SIG-M5 (cell line): ENCODE measurements at places on chromosomes 13 and 19.

DNA sequence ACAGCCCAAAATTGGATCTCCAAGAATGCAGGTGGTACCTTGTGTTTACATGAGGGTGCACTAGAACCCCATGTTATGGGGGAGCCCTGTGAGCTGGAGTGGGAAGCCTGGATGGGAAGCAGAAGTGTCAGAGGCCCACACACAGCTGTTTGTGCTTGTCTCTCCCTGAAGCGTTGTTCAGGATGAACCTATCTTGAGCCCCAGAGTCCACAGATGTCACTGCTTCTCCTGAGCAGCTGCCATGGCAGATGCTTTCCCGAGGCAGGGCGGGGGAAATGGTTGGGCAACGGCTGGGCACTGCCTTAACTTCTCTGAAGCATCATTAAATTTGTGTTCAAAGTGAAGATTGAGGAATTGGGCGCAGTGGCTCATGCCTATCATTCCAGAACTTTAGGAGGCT is 17.1 kb upstream of the CHST8 start:
- DNase-seq, result no peak

- DNase-seq, result no peak
These were observed 10.1 kb upstream of the TPRX2 start for GRCh38 chr19:47848823-47849473.

DNA sequence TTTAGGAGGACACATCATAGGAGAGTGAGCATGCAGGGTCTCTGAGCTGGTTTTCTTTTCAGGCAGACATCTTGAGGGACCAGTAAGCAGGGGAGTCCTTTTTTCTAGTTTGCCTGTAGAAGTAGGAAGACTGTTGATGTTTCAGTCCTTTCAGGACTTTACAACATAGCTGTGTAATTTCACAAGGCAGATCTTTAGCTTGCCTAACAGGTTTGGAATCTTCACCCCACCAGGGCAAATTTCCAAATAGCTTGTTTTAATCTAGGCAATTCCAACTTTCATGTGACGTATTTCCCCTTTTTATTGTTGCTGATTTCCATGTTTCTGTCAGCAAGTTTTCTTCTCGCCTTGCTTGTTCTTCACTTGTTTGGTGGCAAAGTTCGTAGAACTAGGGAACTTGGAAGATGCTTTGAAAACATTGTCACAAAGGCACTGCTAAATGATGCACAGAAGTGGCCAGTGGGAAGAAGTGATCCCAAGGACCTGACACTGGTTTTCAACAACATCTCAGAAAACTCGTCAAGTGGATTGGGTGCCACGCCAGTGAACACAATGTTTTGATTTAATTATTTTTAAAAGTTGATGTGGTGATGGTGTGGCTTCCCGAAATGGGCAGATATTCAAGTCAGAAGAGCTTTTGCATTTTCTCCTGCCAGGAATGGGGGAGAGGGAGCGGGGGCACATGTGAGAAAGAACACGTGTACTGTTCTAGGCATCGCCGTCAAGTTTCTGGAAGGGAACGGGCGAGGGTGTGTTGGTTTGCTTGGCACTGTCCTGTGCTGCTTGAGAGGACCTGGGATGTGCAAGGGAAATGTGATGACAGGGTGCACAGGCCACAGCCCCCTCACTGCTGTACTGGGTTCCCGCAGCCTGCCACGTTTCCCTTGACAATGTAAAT is 418.6 kb downstream of the OXGR1 start:
- DNase-seq, result no peak

DNA sequence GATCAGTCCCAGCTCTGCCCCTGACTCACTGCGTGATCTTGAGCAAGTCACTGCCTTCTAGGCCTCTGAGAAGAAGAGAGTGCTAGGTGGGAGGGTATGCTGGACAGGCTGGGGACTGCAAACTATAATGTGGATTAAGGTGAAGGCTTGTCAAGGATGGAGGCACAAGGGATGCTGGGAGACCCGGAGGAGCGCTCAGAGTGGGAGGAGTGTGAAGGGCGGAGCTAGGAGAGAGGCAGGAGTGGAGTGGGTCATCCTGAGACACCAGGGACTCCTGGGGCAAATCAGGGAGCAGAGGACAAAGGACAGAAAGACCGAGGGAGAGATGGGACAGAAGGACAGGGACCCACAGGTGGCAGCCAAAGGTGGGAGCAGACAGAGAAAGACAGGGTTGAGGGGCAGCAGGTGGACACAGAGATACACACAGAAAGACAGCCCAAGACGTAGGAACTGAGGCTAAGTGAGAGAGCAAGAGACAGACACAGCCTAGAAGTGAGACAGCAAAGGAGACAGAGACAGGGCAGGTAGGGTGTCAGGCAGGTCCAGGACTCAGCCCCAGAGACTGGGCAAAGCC is 2.6 kb downstream of the GRIK5 start:
- DNase-seq, result no peak

DNA sequence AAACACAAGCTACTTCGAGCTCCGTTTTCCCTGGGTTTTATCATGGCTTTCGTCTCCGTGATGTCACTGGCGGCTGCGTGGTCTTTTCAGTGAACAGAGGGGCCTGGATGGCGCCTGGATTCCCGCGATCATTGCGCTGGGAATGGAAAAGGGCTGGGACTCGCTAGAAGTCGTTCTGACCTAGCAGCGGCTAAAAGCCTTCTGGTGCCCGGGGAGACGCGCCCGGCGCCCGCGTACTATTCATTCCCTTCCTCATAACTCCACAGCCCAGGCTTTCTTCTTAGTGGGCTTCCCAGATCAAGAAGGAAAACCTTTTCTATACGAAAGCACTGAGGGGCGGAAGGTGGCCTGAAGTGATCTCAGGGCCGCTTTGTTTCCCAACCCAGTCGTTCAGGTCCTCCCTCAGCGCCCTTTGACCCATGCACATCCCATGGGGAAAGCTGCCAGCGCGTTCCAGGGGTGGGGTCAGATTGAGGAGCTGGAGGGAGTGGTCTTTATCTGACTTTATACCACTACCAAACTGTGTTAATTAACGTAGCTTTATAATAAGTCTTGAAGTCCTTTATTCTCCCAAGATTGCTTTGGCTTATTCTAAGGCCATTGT is 96.6 kb downstream of the ELF1 start:
- DNase-seq, result no peak

- no peak for DNase-seq
These were observed 547 bp downstream of the KCNN1 start for GRCh38 chr19:17967257-17968051.

DNA sequence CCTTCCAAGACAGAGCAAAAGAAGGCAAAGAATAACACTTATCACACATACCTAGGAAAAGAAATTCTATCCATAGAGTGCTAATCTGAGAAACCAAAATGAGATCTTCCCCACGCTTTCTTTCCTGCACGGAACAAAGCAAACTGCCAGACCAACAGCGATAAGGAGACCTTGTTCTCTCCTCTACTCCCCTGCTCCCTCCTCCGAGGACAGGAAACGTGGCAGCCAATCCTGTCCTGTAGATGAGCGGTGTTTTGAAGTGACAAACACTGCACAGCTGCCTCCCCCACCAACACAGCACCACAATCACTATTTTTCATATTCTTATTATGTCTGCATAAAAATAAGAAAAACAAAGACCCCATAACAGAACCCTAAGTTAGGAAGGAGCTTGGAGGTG is 113.9 kb upstream of the IRS2 start:
- DNase-seq, result no peak

- no peak for DNase-seq
These were observed 9.7 kb downstream of the PALM start for GRCh38 chr19:718251-718951.

DNA sequence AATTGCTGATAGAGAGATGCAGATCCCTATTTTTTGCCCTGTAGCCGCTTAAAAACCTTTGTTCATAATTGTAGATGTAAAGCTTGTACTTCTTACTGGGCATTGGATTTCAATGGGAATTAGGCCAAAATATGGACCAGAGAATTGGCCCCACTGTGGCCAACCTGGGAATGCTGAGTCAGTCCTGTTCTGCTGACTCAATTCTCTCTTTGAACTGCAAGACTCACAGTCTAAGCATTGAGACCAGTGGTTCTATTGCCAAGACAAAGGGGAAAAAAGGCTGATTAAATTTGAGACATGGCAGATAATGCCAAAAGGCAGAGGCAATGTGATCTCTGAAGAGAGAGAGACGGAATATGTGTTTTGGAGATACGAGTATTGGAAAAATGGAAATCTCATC is 72.5 kb upstream of the UBL3 start:
- DNase-seq, result no peak

GRCh38 chr19:23415561-23416191 is 20.4 kb upstream of the ZNF91 start:
- no peak for DNase-seq

DNA sequence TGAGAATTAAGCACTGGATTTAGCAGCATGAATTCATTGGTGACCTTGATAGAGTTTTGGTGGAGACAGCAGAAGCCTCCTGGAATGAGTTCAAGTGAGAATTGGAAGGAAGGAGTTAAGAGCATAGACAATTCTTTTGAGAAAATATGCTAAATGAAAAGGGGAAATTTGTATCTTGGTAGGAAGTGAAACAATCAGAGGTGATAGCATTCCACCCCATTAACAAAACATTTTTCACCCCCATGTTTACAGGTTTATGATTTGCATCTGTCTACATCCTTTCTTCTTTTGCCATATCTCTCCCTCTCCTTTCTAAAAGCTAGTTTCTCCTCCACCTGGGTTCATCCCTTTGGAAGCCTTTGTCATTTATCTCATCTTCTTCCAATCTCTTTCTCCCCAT is 27.5 kb downstream of the LNX2 start:
- no peak for DNase-seq

DNA sequence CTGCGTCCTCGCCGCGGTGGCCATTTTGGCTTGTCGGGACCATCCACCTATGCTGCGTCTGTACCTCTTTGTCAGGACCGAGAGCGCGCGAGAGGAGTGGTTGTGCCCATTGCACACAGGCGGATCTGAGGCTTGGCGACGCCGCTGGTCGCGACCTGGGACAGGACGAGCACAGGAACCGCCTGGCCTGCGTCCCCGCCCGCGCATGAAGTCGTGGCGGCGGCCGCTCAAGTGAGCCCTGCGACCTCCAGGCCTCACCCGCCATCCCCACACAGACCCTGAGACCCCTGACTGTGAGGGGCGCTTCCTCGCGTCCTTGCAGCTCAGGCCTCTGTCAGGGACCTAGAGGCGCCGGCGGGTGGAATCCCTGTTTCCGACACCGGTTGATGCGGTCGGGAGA is 16.8 kb downstream of the ZNF586 start:
- no peak for DNase-seq

GRCh38 chr13:23654111-23655110 is 84.2 kb downstream of the TNFRSF19 start:
- DNase-seq, result no peak

- DNase-seq, result no peak
These were observed 92.8 kb upstream of the TPP2 start for GRCh38 chr13:102504002-102504401.

DNA sequence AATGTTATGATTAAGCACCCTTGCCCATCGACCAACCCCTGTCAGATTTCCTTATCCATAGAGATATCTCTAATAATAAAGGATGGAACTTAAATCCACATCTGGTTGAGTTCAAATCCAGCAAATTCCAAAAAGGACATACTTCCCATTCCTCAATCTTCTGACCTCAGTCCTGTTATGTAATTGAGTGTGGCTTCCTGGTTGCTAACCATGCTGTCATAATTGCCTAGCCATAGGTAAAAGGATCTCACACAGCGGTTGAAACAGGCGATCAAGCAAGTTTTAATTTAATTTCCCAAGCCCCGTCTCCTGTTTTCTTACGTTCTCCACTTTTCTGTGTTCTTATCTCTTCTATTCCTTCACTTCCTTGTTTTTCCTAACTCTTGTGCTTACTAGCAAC is 550.3 kb downstream of the GPC6 start:
- no peak for DNase-seq

GRCh38 chr13:59476366-59476765 is 687.4 kb downstream of the DIAPH3 start:
- DNase-seq, result no peak

GRCh38 chr19:31318790-31319425 is 30.3 kb downstream of the TSHZ3 start:
- no peak for DNase-seq

- DNase-seq, result peak; percentile 3
These were observed 10.7 kb upstream of the FLT1 start for GRCh38 chr13:28505543-28506135.

DNA sequence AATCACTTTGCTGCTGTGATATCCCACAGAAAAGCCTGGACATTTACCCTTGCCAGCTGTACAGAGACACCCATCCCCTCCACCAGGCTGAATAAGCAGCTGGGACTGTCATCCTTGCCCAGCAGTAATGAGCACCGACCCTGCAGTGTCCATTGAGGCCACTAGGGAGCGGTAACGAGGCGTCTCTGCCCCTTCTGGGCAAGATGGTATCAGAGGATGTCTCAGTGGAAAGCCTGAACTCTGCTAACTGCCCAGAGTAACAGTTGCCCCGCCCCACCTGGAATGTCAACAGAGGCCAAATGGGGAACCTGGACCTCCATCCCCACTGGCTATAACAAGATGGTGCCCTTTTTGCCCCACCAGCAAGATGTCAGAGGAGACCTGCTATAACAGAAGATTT is 22.8 kb upstream of the CEACAM20 start:
- DNase-seq, result no peak

- no peak for DNase-seq
These were observed 40.0 kb downstream of the UNC13A start for GRCh38 chr19:17648097-17648660.

DNA sequence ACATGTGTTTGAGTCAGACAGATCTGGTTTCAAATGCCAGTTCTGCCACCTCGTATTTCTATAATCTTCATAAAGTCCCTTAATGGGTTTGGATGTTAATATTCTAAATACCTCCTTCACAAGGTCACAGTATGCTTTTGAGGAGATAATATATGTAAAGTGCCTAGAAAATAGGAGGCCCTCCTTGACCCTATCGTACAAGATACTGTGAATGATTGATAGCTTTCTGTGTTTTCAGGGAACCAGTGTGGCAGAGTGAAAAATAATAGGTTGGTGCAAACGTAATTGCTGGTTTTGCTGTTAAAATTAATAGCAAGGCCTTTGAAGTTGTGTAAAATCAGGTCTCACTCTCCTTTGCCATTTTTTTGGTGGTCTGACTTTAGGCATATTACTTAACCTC is 77.5 kb upstream of the SCEL start:
- DNase-seq, result no peak

DNA sequence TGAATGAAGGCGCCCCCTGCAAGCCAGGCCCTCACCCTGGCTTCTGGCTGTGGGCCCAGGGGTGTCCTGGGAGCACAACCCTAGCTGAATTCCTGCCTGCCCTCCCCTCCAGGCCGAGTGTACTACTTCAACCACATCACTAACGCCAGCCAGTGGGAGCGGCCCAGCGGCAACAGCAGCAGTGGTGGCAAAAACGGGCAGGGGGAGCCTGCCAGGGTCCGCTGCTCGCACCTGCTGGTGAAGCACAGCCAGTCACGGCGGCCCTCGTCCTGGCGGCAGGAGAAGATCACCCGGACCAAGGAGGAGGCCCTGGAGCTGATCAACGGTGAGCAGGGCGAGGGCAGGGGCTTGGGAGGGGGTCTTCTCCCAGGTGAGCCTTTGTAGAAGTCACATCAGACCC is 3.2 kb downstream of the PIN1 start:
- DNase-seq, result no peak

DNA sequence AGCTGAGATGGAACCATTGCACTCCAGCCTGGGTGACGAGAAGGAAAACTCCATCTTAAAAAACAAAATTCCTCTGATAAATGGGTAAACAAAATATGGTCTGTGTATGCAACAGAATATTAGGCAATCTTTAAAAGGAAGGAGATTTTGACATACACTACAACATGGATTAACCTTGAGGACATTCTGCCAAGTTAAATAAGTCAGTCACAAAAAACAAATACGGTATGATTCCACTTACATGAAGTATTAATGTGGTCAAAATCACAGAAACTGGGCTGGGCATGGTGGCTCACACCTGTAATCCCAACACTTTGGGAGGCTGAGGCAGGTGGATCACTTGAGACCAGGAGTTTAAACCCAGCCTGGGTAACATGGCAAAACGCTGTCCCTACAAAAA is 3.0 kb upstream of the ZNF444 start:
- DNase-seq, result no peak
